AG08396 (cell line): ENCODE measurements at places on chromosomes 16 and 17.

- peak; percentile 60 for DNase-seq
Measured at GRCh38 chr16:24838554-24839266, 7.1 kb upstream of the SLC5A11 start.

GRCh38 chr16:85567101-85567866, 45.8 kb upstream of the GSE1 start:
- no peak for DNase-seq

- DNase-seq, result peak; percentile 86
Measured at GRCh38 chr16:46649588-46650253, 28.5 kb upstream of the SHCBP1 start.

- DNase-seq, result no peak
Measured at GRCh38 chr16:49013727-49014080, 267.9 kb downstream of the CBLN1 start.

DNA sequence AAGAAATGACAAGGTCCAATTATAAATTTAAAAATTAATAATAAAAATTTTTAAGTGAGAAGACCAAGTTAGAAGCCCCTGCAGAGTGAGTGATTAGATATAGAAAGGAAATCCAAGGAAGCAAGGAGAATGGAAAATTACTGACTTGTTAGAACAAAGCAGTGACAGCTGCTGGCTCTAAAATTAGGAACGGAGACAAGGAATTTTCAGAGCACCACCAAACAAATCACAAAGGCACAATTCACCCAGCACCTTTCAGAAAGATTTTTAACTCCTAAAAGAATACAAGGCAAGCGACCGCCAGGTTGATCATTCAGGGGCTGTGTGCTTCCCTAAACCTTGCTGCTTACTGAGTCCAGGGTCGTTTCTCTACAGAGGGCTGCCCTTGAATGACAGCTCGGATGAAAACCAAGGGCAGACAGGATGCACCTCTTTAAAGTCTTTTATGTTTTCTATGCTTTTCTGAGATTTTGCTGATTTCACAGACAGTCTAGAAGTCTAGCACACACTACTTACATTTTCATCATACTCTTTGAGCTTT, 45.4 kb upstream of the GINS3 start:
- DNase-seq, result no peak

- no peak for DNase-seq
Measured at GRCh38 chr16:16960785-16961184, 510.0 kb downstream of the XYLT1 start.

DNA sequence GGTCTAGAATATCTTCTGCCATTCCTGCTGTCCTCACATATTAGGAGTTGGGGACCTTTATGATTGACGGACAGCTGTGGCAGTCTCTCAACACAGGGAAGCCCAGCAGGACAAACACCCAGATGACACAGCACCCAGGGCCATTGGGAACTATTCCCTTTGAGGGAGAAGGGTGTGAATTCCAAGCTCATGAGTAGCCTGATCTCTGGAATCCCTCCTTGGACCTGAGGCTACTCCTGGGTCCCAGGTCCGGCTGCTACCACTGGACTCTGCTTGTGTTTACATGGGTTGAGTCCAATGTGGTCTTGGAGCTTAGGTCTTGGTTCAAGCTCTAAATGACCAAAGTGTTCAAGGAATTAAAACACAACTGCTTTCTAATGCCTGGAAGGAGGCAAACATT, 78.9 kb downstream of the SLC6A2 start:
- no peak for DNase-seq

DNA sequence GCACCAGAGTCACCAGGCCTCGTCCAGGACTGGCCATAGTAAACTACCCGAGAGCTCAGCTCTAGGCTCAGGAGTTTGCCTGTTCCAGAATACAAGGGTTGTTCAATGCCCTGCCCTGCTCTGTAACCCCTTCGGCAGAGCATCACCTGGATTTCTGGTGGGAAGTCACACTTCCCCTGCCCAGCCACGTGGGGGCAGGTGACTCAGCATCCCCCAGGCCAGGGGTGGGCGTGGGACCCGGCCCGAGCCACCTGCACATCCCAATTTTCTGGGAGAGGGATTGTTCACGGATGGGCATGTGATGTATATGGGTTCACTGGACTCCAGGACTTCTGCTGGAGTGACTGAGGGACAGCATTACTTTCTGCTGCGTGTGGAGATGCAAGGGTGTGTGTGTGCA, 25.8 kb downstream of the COX4I1 start:
- DNase-seq, result no peak

DNA sequence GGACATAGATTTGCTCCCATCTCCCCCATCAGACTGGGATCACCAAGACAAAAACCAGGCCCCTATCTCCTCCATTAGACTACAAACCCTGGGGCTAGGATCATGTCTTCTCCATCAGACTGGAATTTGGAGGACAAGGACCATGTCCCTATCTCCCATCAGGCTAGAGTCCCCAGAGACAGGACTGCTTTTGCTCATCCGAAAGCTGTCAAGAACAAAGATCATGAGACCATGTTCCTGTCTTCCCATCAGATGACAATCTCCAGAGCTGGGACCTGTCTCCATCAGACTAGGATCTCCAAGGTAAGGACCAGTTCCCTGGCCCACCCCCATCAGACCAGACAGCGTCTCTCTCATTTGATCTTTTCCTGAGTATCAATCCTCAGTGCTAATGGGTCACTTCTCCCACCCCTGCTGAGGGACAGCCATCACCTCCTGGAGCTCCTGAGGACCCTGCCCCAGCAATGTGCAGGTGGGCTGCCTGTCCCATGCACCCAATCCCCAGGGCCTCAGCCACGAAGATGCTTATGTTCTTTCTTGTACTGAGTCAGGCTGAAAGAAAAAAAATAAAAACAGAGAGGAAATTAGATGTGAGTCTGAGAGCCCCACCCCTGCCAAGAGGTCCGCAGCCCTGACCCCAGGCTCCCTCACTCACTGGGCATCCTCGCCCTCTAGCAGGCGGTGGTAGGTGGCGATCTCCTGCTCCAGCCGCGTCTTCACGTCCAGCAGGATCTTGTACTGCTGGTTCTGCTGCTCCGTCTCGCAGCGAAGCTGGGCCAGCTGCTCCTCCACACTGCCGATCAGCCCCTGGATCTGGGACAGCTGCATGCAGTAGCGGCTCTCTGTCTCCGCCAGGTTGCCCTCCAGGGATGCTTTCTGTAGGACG, 90.3 kb downstream of the GOSR1 start:
- no peak for DNase-seq
